ENCODE measurements at places on chromosomes 6 and 20.
A peak's percentile ranks its signal among the peaks of the same experiment; 100 is the strongest.

DNA sequence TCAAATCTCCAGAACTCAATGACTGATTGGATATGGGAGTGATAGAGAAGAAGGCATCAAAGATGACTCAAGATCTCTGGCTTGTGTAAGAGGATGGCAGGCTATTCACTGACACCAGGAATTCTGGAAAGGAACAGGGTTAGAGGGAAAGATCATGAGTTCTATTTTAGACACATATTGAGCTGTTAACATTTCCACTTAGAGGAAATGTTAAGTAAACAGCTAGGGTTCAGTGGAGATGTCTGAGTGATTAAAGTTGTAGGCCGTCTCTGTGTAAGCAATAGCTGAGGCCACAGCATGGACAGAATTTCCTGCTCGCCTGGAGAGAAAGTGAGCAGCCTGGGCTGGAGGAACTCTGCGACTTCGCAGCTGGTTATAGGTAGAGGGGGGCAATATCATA lies 21.0 kb downstream of the ZC3H12D start:
- no peak overlapping the region for H3K4me3 ChIP-seq
- H3K4me1 ChIP-seq = peaks cover 9% of the 10 kb centered on the region
- H3K27me3 ChIP-seq = no peaks in the 10 kb centered on the region
- H3K36me3 ChIP-seq = peaks cover 16% of the 10 kb centered on the region
- no peak overlapping the region for H3K27ac ChIP-seq
- no peak for DNase-seq

- no peaks in the 10 kb centered on the region for H3K27me3 ChIP-seq
- H3K4me1 ChIP-seq = no peaks in the 10 kb centered on the region
- no peak overlapping the region for H3K27ac ChIP-seq
Measured at GRCh38 chr6:162108041-162108440, 619.5 kb downstream of the PRKN start.

- H3K4me3 ChIP-seq = no peak overlapping the region
- peaks cover 3% of the 10 kb centered on the region for H3K4me1 ChIP-seq
- no peaks in the 10 kb centered on the region for H3K36me3 ChIP-seq
- H3K27me3 ChIP-seq = no peaks in the 10 kb centered on the region
Measured at GRCh38 chr6:49888742-49889431, 22.6 kb upstream of the CRISP1 start.

- peaks cover 3% of the 10 kb centered on the region for H3K4me1 ChIP-seq
- peak; percentile 79 for DNase-seq
- no peaks in the 10 kb centered on the region for H3K36me3 ChIP-seq
- peak overlapping the region; percentile 81 for H3K4me3 ChIP-seq
- H3K27me3 ChIP-seq = peaks cover 4% of the 10 kb centered on the region
Measured at GRCh38 chr20:37384683-37385174, 38.8 kb downstream of the SRC start.

DNA sequence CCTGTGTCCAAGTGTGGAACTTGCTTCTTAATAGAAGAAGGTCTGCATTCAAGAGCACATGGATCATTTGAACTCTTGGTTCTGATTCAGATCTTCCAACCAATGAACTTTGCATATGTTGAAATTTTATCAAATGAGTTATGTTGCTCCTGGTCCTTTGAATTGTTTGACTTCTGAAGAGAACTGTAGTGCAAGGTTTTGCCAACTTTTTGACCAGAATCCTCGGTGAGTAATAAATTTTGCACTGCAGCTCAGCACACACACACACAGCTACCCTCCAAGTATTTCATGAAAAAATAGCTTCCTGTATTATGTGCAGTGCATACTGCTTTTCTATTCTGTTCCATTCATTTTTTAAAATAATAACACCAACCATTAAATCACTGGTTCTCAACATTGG lies 67.5 kb downstream of the BFSP1 start:
- H3K36me3 ChIP-seq = no peaks in the 10 kb centered on the region
- peaks cover 5% of the 10 kb centered on the region for H3K27me3 ChIP-seq
- no peak for DNase-seq
- H3K4me3 ChIP-seq = no peak overlapping the region
